ENCODE measurements at places on chromosomes 5 and 9.
A peak's percentile ranks its signal among the peaks of the same experiment; 100 is the strongest.

DNA sequence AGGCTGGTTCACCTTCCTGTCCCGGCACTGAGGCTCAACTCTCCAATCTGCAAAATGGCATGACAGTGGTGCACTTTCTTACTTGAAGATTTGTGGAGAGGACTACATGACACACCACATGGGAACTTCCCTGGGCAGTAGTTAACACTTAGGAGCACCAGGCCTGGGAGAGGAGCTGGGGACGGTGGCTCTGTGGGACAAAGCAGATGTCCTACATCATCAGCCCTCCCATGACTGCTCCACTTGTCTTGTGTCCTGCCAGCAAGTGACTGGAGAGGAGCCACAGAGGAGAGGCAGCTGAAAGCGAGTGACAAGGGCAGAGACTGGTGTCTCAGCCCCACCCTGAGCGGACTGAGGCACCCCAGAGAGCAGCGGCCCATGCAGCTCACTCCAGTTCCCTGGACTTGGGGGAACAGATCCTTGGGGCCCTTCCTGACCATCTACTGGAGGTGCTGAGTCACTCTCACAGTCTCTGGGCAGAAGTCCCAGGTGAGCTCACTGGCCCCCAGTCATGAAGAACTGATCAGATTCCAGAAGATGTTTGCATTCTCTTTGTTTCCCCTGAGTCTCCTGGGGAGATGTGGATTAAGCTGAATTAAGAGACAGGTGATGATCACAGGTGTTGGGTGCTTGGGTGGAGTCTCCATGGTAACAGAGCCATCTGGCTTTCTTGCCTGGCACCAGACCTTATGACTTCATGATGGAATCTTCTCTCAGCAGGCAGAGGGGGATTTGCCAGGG lies 13.2 kb upstream of the SLC25A48 start:
- DNase-seq, result no peak

DNA sequence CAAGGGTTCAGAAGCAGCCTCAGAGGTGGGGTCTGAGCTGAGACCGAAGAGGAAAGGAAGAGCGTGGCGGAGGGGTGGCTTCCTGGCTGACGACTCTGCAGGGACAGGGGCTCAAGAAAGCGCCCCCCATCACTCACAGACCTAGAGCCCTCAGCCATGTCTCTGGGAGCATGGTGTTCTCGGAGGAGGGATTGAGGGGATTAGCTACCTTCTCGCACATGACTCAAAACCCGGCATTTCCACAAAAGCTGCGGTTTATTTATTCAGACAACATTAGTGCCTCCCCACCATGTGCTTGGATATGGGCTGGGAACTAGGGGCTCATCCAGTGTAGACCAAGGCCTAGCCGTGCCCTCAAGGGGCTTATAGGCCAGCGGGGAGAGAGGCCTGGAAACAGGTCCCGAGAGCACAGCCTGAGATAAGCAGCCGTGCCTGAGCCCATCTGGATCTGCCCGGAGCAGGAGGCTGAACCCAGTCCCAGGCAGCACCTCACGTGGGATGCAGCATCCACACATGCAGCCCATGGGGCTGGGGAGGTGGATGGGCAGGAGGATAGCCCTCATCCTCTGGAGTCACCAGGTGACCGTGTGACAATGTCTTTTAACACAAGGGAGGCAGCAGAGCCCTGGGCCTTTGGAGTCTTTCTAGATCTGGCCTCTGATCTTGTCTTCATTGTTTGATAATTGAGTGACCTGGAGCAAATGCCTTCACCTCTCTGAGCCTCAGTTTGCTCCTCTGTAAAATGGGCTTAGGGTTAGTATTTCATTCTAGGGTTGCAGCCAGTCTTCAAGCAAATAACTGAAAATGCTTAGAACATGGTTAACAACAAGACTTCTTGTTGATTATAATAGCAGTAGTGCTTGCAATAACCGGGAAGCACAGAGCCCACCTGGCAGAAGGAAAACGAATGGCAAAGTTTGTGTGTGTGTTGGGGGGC lies 878 bp upstream of the HMCN2 start:
- DNase-seq, result no peak

- no peak for DNase-seq
Measured at GRCh38 chr5:3186736-3187405, 408.8 kb upstream of the IRX1 start.

DNA sequence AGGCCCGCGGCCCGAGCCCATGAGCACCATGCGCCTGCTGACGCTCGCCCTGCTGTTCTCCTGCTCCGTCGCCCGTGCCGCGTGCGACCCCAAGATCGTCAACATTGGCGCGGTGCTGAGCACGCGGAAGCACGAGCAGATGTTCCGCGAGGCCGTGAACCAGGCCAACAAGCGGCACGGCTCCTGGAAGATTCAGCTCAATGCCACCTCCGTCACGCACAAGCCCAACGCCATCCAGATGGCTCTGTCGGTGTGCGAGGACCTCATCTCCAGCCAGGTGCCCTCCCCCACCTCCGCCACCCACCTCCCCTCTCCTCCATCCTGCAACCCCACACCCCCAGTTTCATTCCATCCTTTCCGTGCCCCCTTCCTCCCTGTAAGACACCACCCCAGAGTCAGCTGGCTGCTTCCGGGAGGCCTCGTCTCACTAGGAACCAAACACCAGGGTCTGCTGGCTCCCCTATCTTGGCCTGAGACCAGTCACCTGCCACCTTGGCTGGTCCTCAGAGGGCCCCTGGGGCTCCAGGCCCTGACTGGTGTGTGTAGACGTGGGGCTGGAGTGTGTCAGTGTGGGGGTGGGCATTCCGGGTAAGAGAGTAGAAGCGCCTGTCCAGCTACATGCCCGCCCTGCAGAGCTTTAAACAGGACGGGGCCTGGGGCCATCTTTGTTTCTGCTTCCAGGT lies 655 bp downstream of the GRIN1 start:
- DNase-seq, result no peak

- DNase-seq, result no peak
Measured at GRCh38 chr5:116299746-116300640, 215.2 kb downstream of the COMMD10 start.

GRCh38 chr5:135395866-135396265 lies 3.2 kb downstream of the MACROH2A1 start:
- DNase-seq, result no peak

DNA sequence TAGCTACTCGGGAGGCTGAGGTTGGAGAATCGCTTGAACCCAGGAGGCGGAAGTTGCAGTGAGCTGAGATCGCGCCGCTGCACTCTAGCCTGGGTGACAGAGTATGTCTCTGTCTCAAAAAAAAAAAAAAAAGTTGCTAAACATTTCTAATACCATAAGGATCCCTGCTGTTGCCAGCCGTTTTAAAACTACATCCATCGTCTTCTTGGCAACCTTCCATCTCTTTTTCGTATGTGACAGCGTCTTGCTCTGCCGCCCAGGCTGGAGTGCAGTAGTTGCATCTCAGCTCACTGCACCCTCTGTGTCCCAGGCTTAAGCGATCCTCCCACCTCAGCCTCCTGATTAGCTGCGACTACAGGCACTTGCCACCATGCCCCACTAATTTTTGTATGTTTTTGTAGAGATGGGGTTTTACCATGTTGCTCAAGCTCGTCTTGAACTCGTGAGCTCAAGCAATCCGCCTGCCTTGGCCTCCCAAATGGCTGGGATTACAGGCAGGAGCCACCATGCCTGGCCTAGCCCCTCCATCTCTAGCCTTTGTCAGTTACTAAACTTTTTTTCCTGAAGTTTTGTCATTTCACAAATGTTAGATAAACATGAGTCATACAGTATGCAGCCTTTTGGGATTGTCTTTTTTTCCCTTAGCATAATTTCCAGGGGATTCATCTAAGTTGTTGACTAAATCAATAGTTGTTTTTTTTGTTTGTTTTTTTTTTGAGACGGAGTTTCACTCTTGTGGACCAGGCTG lies 13.5 kb downstream of the NSD1 start:
- DNase-seq, result no peak

DNA sequence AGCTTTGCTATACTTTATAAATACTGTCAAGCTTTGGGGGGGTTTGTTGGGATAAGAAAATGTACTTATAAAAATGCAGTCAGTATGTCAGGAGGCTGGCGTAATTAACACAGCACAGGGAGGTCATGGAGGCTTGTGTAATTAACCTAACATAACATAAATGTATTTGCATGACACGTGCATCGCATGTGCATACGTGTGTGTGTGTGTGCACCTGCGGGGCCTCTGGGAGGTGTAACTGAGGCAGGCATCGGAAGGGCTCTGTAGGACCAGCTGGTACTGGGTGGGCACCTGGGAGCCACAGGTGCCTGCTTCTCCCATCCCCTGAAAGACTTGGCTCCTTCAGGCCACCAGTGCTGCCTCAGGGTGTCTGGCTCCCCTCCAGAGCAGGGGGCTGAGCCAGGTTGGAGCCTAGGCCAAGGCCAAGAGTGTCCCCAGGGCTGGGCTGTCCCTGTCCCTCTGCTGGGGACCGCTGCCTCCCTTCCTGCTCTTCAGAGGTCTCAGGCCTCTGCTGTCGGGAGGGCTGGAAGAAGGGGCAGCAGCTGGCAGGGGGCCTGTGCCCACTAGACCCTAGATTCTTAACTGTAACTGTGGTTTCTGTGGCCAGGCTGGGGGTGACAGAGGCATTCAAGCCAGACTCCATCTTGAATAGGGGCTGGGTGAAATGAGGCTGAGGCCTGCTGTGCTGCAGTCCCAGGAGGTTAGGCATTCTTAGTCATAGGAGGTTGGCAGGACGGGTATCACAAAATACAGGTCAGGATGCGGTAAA lies 9.0 kb downstream of the FCN2 start:
- DNase-seq, result no peak

DNA sequence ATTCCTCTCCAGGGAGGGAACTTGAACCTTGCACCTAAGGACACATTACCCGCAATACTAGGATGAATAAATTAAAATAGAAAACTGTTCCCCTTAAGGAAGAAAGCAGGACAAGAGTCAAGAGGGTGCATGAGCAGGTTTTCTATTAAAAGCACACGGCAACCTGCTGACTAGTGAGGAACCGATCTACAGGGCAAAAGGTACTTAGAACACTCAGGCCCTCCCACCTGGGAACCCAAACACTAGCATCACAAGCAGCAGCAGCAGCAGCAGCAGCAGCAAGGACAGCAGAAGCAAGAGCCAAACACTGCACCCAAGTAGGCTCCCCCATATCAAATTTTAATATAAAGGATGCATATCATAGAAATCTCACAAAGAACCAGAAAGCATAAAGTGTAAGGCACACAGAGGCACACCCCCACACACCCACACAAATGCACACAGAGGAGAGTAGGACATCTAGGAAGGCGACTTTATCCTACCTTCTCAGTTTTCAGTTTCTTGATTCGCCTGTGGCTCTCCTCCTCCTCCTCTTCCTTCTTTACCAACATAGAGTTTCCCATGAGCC lies 2.8 kb downstream of the ZNF608 start:
- DNase-seq, result no peak

DNA sequence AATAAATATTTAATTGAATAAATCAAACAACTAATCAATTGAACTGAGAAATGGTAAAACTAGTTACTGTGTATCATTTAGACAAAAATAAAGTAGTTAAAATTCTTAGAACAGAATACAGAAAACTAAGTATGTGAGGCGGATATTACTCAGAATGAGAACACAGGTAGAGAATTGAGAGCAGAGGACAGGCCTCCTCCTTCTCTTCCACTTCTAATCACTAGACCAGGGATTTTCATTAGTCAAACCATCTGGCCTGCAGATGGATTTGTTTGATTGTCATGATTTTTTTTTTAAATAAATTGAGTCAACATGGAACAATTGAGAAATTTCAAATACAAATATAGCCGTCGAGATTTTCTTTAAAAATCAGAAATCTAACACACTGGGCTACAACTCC lies 198.6 kb upstream of the HMHB1 start:
- no peak for DNase-seq

- no peak for DNase-seq
Measured at GRCh38 chr5:127846884-127847283, 143.7 kb downstream of the CCDC192 start.

GRCh38 chr5:2748179-2748860 lies 3.2 kb downstream of the IRX2 start:
- no peak for DNase-seq

- no peak for DNase-seq
Measured at GRCh38 chr5:79255786-79256557, 20.0 kb downstream of the JMY start.

GRCh38 chr9:21553441-21553840 lies 71.3 kb upstream of the IFNE start:
- DNase-seq, result no peak

DNA sequence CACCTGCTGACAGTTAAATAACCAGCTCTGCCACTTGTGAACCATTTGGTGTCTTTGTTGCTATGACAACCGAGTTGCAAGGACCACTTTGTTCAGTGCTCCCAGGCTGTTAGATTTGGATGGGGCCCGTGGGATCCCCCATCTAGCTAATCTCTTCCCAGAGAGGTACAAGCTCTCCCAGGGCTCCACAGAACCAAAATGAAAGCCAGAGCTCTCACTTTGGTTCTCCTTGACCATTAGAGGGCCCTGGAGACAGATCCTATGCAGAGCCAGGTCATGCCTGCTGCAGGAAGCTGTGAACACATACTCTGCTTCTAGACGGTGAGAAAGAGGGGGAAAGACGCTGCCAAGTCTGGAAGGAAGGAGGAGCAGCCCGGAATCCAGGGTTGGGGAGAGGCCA lies 224.6 kb downstream of the GABBR2 start:
- DNase-seq, result no peak

GRCh38 chr5:76401801-76402250 lies 1.3 kb upstream of the IQGAP2 start:
- peak; percentile 13 for DNase-seq

- no peak for DNase-seq
Measured at GRCh38 chr5:14217587-14217986, 74.4 kb downstream of the TRIO start.

DNA sequence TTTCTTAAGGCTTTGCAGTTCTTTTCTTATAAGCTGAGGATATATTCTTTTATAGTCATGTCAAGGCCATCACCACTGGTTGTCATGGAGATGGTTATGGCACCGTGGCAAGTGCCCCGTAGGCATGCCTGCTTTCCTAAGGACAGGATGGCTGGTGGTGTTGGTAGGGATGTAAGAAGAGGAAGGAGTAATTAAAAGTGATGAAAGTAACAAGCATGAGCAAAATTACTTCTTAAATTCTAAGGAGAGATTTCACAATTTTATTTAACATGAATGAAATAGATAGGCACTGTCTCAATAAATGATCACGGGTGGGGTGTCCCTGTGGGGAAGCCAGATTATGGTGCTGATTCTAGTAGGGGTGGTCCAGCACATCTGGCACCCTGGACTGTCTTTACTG lies 290.2 kb upstream of the KLF4 start:
- DNase-seq, result no peak

- DNase-seq, result no peak
Measured at GRCh38 chr5:152499814-152500535, 94.9 kb upstream of the NMUR2 start.

DNA sequence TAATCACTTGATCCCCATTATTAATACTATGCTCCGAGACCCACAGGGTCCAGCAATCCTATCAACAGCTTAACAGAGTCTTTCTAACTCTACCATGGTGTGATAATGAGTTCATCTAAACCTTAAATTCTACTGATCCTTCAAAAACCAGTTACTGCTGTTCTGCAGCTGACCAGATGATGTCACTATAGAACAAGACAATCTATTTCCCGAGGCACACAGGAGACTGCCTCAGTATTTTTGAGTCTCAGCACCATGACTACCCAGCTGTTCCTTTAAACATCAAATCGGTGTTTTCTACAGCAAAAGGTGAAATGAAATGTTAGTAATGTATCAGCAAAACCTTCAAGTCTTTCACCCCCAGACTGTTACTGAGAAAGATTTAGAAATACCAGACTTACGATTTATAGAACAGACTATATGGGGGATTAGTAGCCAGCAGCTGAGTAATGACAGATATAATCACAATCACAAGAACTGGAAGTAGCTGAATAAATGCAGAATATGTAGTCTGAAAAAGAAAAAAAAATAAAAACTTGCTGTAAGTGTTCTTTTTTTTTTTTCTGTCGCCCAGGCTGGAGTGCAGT lies 16.9 kb downstream of the DNAJC18 start:
- peak; percentile 39 for DNase-seq

All from effector memory CD4-positive, alpha-beta T cell (primary cell).